ENCODE measurements at places on chromosomes 2 and 18.

GRCh38 chr2:20930928-20931327 is 108.0 kb upstream of the LDAH start:
- DNase-seq: peak; percentile 65

DNA sequence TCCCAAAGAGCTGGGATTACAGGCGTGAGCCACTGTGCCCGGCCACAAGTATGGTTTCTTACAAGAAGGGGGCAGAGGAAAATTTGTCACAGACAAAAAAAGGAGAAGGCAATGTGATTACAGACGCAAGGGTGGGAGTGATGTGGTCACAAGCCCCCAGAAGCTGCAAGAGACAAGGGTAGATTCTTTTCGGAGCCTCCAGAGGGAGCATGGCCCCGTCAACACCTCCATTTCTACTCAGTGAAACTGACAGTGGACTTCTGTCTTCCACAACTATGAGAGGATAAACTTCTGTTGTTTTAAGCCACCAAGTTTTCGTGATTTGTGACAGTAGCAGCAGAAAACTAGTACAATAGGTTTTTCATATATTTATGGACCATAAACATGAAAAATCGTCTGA is 2.1 kb upstream of the TCF7L1 start:
- DNase-seq: peak; percentile 42

DNA sequence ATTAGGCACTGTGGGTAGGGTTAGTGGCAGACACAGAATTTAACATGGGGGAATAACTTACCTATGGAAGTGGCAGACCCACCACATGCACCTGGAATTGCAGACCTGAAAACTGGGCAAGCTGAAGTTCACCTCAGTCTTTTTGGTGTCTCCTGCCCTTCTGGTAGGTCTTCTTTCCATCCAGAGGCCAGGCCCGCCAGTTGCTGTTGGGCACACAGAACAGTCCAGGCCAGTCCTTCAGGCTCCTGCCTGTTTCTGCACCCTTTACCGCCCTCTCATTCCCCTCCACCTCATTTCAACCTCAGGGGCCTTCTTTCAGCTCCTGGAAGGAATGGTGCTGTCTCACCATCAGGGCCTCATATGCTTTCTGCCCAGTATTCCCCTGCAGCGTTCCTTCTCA is 358.9 kb upstream of the ETAA1 start:
- DNase-seq: no peak

GRCh38 chr2:114684403-114684802 is 242.0 kb downstream of the DPP10 start:
- DNase-seq: no peak

GRCh38 chr2:197255543-197255942 is 55.0 kb downstream of the ANKRD44 start:
- peak; percentile 80 for DNase-seq

DNA sequence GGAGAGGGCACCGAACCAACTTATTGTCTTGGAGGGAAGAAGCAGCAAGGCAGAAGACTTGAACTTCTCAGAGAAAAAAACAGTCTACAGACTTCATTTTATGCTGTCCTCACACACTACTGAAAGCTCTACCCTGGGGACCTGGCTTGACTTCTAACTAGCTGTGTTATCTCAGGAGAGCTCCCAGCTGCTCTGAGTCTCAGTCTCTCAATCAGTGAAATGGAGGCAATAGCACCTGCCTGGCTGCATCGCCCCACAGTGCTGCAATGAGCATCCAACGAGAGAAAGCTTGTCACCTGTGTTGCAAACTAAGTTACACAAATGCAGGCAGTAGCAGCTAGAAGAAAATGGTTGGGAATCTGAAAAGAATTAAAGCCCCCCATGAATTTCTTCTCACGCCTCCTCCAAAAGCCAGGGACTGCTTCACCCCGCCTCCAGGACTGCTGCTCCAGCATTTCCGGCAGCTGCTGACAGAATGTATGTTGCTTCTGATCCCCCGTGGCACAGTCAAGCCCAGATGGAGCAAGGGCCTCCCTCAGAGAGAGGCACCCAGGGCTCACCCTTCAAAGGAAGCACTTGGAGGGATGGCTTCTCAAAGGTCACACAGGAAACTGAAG is 116.3 kb downstream of the BCL11A start:
- no peak for DNase-seq

- peak; percentile 27 for DNase-seq
Measured at GRCh38 chr2:55408918-55409868, 10.5 kb downstream of the CCDC88A start.

DNA sequence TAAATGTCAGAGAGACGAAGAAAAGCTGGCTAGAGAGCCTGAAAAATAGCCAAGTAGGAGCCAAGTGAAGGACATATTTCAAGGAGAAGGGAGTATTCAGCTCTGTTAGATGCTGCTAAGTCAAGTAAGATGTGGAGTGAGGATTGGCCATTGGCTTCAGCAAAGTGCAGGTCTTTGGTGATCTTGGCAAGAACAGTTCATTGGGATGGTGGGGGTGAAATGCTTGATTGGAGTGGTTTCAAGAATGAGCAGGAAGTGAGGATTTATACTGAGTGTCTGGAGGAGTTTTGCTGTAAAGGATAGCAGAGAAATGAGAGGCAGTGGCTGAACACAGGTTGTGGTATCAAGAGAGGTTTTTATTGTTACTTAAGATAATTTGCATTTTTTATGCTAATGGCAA is 139.7 kb downstream of the PRPF40A start:
- no peak for DNase-seq

DNA sequence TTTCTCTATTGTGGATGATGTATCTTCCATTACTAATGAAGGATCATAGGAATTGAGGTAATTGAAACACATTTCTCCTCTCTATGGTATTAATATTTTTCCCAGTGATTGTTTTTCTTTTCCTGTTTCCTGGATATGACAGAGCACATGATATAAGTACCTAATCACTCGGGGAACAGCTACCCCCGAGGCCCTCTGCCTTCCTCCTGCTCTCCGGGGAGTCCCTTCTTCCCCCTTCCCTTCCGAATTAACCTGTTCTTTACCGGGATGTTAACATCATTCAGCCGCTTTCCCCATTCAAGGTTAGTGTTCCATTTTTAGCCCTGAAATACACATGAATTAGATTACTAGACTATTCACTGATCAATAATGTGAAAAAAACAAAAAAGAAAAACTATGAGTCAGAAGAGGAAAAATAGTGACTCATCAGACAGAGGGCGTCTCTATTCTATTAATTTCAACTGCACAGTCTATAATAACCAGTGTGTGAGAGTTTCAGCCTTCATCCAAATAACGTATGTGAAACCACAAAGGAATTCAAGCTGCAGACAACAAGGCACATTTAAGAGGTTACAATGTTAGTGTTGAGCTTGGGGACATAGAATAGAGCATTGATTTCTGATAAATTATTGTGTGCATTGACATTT is 450.8 kb downstream of the DLGAP1 start:
- peak; percentile 34 for DNase-seq

DNA sequence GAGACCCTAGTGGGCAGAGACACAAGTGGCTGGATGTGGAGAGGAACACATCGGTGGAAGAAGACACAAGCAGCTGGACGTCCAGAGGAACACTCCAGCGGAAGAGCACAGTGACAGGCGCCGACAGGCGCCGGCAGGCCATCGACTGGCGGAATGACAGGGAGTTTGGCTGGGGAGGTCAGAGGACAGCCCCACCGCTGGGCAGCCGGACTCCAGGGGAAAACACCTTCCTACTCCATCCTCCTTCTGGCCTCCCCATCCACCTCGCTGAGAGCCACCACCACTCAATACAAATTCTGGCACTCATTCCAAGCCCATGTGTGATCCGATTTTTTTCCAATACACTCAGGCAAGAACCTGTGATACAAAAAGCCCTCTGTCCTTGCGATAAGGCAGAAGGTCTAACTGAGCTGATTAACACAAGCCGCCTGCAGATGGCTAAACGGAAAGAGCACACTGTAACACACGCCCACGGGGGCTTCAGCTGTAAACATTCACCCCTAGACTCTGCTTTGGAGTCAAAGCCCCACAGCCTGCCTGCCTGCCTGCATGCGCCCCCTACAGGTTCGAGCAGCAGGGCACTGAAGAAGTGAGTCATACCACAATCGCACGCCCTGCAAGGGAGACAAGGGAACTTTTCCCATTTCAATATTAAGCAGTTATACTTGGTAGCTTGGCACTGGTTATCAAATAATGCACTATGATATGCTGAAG is 50.2 kb upstream of the LRP1B start:
- no peak for DNase-seq

GRCh38 chr2:77314721-77315120 is 207.5 kb downstream of the LRRTM4 start:
- no peak for DNase-seq

- no peak for DNase-seq
Measured at GRCh38 chr2:147663962-147664361, 180.9 kb upstream of the ACVR2A start.

DNA sequence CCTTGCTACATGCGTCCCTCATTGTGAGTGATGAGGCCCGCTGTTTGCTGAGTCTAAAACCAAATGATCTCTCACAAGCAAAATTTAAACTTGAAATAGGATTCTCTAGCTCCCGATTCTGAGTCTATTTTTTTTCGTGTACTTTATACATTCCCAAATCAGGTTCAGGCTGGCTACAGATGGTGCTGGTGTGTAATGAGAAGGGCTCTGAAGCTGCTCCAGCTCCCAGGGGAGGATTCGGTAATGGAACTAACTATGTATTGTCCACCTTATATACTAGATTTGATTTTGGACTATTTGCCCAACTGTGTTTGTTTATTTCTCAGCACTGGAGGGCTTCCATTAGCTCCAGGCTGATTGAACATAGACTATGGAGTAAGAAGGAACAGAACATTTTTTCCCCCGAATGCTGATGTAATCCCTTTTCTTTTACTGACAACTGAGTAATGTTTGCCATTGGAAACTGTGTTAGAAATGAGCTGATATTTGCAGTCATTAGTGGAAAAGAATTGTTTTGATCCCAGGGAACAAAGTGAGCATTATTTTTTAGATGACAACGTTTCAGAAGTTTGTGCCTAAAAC is 274.0 kb upstream of the FIGN start:
- no peak for DNase-seq

- DNase-seq: no peak
Measured at GRCh38 chr18:12515550-12515949, 107.8 kb downstream of the PRELID3A start.

Measured in GM03348 (cell line).